Nephron progenitor cell (in vitro differentiated cells): ENCODE measurements at places on chromosomes 13 and 19.

DNA sequence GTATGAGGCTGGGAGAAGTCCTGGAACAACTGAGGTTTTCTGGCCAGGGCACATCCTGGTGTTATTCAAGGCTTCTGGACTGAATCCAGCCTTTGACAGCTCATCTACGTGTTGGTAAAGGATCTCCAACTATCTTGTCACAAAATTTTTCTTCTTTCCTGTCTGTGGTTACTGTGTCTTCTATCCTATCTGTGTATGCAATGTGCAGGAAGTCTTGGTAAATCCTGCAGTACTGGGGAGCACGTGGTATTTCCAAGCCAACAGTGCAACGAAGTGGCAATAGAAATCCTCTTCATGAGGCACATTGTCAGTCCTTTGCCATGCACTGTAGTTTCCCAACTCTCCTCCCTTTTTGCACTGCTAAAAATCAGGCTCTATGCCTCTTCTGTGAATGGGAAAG, 86.7 kb downstream of the ZNF100 start:
- no peak overlapping the region for H3K27ac ChIP-seq
- no peak overlapping the region for H3K4me3 ChIP-seq
- no peak for DNase-seq
- peaks cover 4% of the 10 kb centered on the region for H3K36me3 ChIP-seq

DNA sequence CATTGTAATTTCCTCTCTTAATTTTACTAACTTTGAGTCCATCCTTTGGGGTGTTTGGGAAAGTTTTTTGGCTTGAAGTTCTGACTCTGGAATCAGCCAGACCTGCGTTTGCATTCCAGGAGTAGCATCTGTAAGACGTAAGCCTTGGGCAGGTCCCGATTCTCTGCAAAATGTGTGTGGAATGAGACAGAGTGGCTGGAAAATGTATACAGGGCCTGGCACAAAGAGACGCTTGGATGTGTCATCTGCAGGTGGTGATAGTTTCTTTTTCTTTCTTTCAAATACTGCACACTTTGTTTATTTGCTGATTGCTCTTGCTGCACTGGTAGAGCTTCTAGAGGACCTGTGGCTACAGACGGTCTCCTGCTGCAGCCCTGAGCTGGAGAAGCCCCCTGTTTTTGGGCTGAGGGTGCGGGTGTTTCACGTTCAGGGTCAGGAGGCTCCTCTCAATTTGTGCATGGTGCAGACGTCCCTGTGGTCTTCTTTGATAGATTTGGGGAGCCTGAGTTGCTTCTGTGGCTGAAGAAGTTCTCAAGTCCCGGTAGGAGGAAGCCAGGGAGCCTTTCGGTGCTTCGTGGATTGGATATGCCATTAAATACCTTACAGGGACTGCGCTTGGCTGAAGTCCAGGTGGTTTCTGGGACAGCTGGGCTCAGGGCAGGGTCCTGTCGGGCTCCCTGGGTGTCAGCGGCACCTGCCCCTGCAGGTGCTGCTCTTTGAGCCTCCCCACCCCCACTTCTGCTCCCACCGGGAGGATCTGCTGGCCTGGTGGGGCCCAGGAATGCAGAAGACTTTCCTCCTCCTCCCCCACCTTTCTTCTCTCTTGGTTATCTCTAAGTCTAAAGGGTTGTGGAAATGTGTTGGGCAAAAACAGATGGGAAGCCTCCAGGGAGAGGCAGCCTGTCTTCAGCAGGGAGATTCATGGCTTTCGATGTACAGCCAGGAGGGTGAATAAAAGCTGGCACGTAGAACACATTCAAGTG, 44.0 kb upstream of the GAS6 start:
- peak; percentile 24 for DNase-seq
- no peaks in the 10 kb centered on the region for H3K36me3 ChIP-seq
- H3K27me3 ChIP-seq = peaks cover 10% of the 10 kb centered on the region
- peaks cover 19% of the 10 kb centered on the region for H3K4me1 ChIP-seq
- H3K27ac ChIP-seq = no peak overlapping the region

DNA sequence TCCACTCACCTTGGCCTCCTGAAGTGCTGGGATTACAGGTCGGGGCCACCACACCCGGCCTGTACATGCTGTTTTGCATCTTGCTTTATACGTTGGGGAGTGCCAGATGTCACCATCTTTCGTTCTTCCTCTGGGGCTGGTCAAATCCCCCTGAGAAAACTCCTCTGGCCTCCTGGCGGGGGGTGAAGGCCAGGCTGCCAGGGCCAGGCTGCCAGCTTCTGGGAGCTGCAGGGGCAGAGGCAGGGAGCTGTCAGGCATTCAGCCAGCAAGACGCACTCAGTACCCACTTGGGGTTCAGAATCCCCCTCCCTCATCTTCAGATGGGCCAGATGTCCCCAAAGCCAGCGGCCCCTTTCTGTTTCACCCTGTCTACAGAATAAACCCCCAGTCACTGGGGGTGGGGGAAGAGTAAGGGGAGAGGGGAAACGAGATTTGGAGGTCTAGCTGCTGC, 16.1 kb downstream of the ZSWIM9 start:
- peaks cover 75% of the 10 kb centered on the region for H3K36me3 ChIP-seq
- H3K27me3 ChIP-seq = no peaks in the 10 kb centered on the region
- no peak for DNase-seq
- no peak overlapping the region for H3K27ac ChIP-seq

GRCh38 chr19:36196249-36196648, 18.2 kb downstream of the ZNF565 start:
- peaks cover 32% of the 10 kb centered on the region for H3K36me3 ChIP-seq
- no peak overlapping the region for H3K4me3 ChIP-seq
- DNase-seq = no peak
- no peaks in the 10 kb centered on the region for H3K27me3 ChIP-seq
- no peaks in the 10 kb centered on the region for H3K4me1 ChIP-seq

DNA sequence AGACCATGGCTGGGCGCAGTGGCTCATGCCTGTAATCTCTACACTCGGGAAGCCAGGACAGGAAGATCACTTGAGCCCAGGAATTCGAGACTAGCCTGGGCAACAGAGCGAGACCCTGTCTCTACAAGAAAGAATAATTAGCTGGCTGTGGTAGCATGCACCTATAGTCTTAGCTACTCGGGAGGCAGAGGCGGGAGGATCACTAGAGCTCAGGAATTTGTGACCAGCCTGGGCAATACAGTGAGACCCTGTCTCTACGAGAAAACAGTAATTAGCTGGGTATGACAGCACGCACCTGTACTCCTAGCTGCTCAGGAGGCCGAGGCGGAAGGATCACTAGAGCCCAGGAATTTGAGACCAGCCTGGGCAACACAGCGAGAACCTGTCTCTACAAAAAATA, 7.4 kb downstream of the DNMT1 start:
- peaks cover 8% of the 10 kb centered on the region for H3K4me1 ChIP-seq
- no peak for DNase-seq
- peak overlapping the region; percentile 88 for H3K27ac ChIP-seq
- peaks cover 19% of the 10 kb centered on the region for H3K36me3 ChIP-seq
